ENCODE measurements at places on chromosomes 2 and 18.

- DNase-seq, result peak; percentile 6
Observed at GRCh38 chr2:215365184-215365658, 53.4 kb downstream of the ATIC start.

DNA sequence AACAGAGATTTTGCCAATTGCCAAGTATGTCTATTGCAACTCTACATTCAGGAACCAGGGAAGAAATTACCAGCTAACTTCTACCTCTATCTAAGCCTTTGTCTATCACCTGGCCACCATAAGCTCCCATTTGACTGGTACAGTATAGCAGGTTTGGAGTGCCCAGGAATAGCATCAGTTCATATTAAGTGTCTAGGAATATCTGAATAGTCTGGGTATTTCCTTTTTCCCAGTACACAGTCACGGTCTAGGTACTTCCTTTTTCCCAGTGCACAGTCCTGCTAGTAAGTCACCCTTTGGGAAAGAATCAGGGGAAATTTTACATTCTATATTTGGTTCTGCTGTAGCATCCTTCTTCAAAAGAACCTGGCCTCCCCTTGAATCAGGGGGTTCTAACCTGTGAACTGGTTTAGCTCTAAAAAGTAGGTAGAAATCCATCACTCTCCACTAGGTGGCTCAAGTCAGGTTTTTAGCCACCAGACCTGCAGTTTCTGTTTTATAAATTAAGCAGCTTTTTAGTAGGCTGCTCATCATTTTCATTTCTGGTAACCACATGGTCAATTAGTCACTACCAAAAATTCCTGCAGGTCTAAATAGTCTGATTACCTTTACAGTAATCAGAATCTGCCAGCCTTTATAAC lies 49.3 kb upstream of the DNAJC10 start:
- DNase-seq, result peak; percentile 20

GRCh38 chr2:101622210-101623030 lies 75.1 kb upstream of the MAP4K4 start:
- DNase-seq, result peak; percentile 35

GRCh38 chr2:20675701-20676352 lies 8.9 kb downstream of the GDF7 start:
- peak; percentile 78 for DNase-seq

DNA sequence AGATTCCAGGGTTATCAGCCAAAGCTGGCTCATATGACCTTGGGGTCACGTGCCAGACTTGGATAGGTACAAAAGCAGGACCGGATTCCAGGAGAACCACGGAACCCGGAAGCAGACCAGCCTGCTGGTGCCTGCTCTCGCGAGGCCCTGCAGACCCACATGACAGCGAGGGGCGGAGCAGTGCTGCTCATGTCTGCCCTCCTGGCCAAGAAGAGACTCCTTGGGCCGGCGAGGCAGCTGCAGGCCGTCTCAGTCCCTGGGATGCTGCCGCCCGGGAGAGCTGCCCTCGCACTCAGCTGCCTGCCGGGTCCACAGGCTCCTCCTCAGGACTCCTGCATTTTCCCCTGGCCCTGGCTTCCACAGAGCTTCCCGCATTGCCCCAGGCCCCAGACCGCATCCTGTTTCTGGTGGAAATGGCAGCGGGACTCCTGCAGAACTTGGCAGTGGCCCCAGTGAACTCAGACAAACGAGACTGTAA lies 739.5 kb downstream of the SOCS6 start:
- DNase-seq, result no peak

DNA sequence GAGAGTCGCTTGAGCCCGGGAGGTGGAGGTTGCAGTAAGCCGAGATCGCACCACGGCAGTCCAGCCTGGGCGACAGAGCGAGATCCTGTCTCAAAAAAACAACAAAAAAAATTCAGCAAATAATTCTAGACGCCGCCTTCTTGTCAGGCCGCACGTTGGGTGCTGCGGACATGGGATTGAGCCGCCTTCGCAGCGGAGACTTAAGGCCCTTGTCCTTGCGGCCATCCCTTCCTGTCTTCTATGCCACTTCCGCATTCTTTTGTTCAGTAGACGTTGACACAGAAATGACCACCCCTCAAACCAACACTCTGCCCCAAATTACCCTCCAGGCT lies 15.8 kb downstream of the PTPN18 start:
- DNase-seq, result no peak

GRCh38 chr2:223451-223850 lies 40.4 kb downstream of the SH3YL1 start:
- no peak for DNase-seq

GRCh38 chr2:232543928-232544631 lies 4.6 kb downstream of the CHRNG start:
- no peak for DNase-seq

DNA sequence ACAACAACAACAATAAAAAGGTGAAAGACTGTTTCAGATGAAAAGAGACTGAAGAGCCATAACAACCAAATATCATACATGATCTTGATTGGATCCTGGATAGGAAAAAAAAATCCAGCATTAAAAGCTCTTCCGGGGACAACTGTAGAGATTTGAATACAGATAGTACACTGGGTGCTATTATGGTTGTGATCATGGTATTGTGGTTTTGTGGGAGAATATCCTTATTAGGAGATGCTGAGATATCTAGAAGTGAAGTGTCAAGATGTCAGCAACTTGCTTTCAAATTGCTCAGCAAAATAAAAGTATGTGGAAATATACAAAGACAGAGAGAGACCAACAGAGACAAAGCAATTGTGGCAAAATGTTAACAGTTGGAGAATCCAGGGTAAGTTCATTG lies 15.5 kb upstream of the SPATA3 start:
- DNase-seq, result no peak

GRCh38 chr2:162678551-162678950 lies 160.0 kb downstream of the KCNH7 start:
- no peak for DNase-seq

GRCh38 chr2:231781798-231782726 lies 980 bp upstream of the PDE6D start:
- no peak for DNase-seq

DNA sequence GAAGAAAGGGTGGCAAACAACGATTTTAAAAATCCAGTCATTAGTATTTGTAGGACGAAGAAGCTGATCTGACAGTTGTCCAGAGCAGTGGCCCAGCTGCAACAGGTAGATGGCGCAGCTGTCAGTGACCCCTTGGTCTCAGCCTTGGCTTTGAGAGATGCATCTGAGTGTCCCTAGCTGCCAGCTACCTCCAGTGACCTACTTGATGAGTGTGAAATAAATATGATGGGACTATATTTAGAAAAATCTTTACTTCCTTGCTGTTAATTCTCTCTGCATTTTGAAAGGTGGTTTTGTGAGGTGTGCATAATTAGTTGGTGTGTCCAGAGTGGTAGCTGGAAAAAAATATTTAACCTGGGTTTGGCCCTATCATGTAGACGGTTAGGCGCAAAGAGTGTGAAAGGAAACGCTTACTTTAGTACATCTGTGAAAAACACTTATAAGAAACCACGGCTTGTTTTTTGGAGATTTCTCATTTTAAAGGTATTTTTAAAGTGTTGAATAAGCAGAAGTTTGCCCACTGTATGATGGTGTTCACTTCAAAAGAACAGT lies 963 bp downstream of the INPP1 start:
- peak; percentile 40 for DNase-seq

DNA sequence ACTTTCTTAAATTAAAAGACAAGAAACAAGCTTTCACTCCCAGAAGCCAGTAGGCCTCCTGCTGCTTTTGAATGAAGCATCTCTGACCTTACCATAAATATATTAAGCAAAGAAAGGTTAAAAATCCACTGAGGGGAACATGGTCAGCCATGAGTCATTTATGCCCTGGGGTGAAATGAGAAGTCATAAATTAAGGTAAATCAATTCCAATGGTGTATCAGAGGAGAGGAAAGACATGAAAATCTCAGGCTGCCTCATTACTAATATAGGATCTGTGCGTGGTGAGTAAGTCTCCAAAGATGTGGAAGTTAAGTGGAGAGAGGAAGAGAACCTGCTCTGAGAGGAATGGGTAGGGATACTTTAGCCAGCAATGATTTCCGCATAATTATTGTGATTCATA lies 292.3 kb upstream of the CHAC2 start:
- DNase-seq, result no peak

DNA sequence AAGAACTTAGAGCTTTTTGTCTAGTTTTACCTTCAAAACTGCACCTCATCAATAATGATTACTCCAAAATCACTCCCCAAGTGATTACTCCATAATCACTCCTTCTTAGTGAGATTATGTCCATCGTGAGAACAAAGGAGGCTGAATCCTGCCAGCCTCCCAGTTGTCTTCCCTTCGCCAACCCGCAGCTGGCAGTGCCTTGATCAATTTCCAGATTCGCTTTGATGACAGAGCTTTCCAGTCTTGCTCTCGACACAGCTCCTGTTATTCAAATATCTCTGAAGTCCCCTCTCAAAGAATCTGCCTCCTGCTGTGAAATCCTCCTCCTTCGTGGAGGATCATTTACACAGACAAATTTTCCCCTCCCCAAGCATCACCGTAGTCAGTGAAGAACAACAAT lies 237.7 kb downstream of the EIPR1 start:
- DNase-seq, result no peak

DNA sequence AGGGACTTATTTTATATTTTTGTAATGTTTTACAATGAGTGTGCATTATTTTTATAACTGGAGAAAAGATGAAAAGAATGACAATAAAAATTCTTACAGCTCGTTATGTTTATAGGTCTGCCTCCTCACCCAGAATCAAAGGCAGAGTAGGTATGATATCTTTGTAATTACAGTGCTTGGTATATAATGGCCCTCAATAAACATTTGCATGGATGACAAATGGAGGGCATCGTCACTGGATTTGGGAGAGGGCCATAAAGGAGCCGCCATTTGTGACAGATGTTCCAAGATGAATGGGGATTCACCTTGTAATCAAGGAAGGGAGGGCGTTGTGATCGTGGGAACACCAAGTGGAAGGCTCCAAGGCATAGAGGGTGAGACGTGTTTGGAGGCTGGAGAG lies 22.6 kb upstream of the GIGYF2 start:
- no peak for DNase-seq

GRCh38 chr2:222683805-222684204 lies 12.3 kb downstream of the MOGAT1 start:
- no peak for DNase-seq

DNA sequence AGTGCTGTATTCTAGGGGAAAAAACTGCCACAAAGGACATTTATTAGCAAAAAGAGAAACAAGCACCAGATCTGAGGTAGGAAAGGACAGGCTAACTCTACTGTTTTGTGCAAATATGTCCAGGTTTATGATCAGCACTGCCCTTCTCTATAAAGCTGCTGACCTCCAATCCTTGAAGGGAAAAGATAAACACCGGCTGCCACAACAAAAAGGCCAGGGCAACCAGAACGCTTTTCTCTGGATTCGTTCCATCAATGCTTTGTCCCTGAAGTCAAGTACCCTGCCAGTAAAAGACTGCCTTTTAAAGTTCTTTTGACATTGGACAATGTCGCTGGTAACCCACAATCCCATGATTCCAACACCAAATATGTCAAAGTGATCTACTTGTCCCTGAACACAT lies 21.0 kb downstream of the SMAD2 start:
- DNase-seq, result no peak

DNA sequence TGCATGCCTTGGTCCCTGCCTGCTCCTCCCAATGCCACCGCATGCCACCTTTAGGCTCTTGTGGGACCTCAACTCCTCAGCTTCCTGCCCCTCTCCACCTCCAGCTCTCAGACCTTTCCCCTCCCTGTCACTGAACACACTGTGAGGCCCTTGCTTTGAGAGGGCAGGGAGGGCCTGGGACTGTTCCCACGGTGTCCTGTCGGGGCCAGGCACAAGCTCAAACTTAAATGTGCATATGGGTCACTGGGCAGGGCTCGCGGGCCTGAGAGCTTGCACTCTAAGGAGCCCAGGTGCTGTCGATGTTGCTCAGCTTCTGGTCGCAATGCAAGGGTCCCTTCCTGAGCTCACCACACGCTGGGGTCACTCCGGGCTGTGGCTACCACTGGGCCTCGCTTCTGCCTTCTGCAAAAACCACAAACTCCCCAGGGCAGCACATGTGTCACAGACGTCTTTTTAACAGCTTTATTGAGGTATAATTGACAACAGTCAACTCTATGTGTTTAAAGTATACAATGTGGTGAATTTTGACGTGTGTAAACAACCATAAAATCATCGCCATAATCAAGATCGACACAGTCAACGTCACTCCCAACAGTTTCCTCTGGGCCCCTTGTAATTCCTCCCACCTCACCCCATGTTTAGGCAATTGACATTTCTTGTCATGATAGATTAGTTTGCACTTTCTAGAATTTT lies 11.9 kb upstream of the B3GNT7 start:
- no peak for DNase-seq

- no peak for DNase-seq
Observed at GRCh38 chr2:240399419-240400324, 35.8 kb upstream of the GPC1 start.

GRCh38 chr18:74994502-74995418 lies 214.2 kb downstream of the PTGR3 start:
- peak; percentile 25 for DNase-seq

- DNase-seq, result no peak
Observed at GRCh38 chr2:8472545-8473323, 209.1 kb upstream of the ID2 start.

- DNase-seq, result no peak
Observed at GRCh38 chr2:20224716-20225293, at the start of gene SDC1. TSS of gene SDC1 (minus strand) at chr2:20225130. CDS start at chr2:20224867, 263 bp downstream.

GRCh38 chr2:204795156-204795555 lies 249.9 kb downstream of the PARD3B start:
- DNase-seq, result no peak

DNA sequence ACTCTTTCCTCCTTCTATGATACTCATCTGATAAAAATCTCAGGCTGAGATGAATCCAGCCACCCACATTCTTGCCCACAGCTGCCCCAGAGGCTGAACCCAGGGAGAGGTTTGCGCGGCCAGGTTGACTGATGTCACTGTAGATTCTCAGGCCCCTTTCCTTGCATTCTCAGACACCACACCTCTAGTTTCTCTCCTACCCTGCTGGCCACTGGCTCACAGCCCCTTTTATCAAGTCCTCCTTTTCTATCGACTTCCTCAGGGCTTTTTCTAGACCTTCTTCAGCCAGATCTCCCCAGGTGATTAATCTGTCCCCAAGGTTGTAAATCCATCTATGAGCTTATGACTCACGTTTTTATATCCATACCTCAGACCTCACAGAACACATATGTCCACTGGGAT lies 99.8 kb downstream of the TACR1 start:
- no peak for DNase-seq

GRCh38 chr2:73084971-73085370 lies 13.5 kb upstream of the SFXN5 start:
- DNase-seq, result no peak

Measured in GM19239 (cell line).